Suprapubic skin (tissue), 4 donors: ENCODE measurements at places on chromosomes 5 and 9.
A peak's percentile ranks its signal among the peaks of the same experiment; 100 is the strongest.

GRCh38 chr5:10277773-10278630 lies 27.9 kb downstream of the CCT5 start:
- no peaks in the 10 kb centered on the region for H3K36me3 ChIP-seq
- DNase-seq: no peak
- no peaks in the 10 kb centered on the region for H3K27me3 ChIP-seq
- H3K27ac ChIP-seq: no peak overlapping the region

DNA sequence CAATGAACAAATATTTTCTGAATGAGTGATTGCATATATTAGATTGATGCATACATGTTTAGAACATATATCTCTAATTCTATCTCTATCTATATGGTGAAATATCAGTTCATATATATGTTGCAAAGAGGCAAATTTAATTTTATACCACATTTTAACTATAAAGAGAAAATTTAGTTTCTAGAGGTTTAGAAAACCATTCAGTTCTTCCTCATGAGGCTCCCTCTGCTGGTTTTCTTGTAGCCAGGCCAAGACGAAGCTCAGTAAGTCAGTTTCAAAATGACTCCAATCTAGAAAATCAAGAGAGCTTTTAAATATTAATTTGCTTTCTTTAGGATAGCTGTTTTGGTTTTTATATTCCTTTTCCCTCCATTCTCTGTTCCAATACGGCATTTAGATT lies 312.1 kb downstream of the TMEM232 start:
- H3K4me1 ChIP-seq: no peaks in the 10 kb centered on the region
- H3K27ac ChIP-seq: no peak overlapping the region
- no peaks in the 10 kb centered on the region for H3K36me3 ChIP-seq
- no peak for DNase-seq
- H3K4me3 ChIP-seq: no peak overlapping the region

DNA sequence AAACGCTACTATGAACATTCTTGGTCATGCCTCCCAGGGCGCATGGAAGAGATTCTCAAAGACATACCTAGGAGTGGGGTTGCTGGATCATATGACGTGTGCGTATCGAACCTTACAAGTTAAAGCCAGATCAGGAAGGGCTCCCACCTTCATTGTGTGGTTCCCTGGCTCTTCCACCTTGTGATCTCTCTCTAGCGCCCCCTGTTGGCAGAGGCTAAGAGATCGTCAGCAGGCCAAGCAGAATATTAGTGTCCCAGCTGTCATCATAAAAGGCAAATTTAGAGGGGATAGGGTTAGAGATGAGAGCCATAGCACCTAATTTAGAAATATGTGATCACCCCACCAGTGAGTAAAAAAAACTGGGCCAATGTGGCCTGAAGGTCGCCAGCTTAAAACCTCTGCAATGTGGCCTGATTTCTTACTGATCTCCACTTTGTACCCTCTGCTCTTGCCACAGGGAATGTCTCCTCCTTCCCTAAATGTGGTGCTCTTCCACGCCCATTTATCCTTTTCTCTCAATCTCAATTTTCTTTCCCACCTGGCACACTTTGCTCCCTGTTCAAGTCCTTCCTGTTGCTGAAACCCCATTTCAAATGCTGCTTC lies 91.7 kb upstream of the SHB start:
- DNase-seq: no peak
- H3K4me3 ChIP-seq: no peak overlapping the region
- H3K36me3 ChIP-seq: no peaks in the 10 kb centered on the region

DNA sequence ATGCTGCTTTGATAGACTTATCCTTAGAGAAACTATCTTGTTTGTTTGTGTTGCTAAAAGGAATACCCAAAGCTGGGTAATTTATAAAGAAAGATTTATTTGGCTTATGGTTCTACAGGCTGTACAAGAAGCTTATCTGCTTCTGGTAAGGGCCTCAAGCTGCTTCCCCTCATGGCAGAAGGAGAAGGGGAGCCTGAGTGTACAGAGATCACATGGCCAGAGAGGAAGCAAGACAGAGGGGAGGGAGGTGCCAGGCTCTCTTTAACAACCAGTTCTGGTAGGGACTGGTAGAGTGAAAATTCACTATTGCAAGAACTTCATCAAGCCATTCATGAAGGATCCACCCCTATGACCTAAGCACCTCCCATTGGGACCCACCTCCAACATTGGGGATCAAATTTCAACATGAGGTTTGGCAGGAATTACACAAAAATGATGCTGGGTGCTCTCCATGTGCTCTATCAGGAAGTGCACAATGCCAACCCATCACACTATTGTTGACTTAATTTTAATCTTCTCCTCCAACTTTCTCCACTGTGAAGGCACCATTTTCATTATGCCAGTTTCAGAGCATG lies 115.1 kb upstream of the SHB start:
- H3K36me3 ChIP-seq: no peaks in the 10 kb centered on the region
- no peak overlapping the region for H3K27ac ChIP-seq

- H3K36me3 ChIP-seq: no peaks in the 10 kb centered on the region
- no peak overlapping the region for H3K27ac ChIP-seq
- no peaks in the 10 kb centered on the region for H3K27me3 ChIP-seq
- no peak for DNase-seq
Observed at GRCh38 chr9:27851858-27852257, 278.6 kb upstream of the C9orf72 start.

GRCh38 chr9:135877791-135878527 lies 29.4 kb downstream of the CAMSAP1 start:
- no peak overlapping the region for H3K4me3 ChIP-seq
- peaks cover 12% of the 10 kb centered on the region for H3K36me3 ChIP-seq
- no peak for DNase-seq

GRCh38 chr9:35962126-35962906 lies 4.4 kb upstream of the OR2S2 start:
- peaks cover 9% of the 10 kb centered on the region for H3K27me3 ChIP-seq
- H3K4me1 ChIP-seq: no peaks in the 10 kb centered on the region
- H3K36me3 ChIP-seq: no peaks in the 10 kb centered on the region
- no peak overlapping the region for H3K4me3 ChIP-seq
- no peak overlapping the region for H3K27ac ChIP-seq

DNA sequence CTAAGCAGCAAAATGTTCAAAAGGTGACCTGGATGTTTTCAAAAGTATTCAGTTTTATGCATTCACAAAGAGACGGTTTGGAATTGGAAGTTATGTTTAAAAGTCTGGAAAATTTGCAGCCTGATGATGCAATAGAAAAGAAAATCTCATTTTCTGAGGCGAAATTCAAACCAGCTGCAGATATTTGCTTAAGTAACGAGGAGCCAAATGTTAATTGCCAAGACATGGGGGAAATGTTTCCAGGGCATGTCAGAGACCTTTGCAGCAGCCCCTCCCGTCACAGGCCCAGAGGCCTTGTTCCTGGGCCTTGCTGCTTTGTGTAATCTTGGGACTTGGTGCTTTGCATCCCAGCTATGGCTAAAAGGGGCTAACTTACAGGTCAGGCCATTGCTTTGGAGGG lies 228.2 kb downstream of the MAN2A1 start:
- no peaks in the 10 kb centered on the region for H3K4me1 ChIP-seq
- H3K4me3 ChIP-seq: no peak overlapping the region
- no peaks in the 10 kb centered on the region for H3K27me3 ChIP-seq

DNA sequence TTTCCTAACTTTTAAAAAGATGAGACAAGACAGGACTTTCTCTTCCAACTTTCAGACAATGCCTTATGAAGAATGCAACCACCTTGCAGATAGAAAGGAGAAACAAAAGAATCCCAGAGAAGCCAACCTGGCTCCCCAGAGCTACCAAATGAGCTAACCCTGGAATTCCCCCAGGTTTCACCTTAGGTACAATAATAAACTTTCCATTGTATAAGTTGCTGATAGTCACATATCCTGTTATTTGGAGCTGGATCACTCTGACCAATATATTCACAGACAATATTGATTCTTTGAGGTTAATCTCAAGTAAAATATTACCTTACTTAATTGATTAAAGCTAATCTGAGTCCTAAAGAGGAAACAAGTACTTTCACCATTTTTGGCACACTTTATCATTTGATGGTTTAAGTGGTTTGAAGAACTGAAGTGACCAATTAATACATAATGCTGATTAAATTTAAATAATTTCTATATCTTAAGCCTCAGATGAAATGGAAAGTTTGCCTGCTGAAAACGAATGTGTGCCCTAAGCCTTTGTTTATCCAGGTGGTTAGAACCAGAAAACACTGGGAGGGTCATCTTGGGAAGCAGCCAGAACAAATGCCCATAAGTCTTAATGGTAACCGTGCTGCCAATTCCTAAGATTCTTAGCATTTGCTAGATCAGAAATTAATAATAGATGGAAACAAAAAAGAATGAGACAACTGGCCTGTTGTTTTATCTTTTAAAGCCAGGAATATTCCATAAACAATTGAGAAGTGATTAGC lies 159.6 kb upstream of the SLC12A2 start:
- no peak overlapping the region for H3K27ac ChIP-seq
- no peaks in the 10 kb centered on the region for H3K4me1 ChIP-seq
- H3K4me3 ChIP-seq: no peak overlapping the region
- H3K36me3 ChIP-seq: no peaks in the 10 kb centered on the region
- H3K27me3 ChIP-seq: no peaks in the 10 kb centered on the region
- DNase-seq: no peak

- no peaks in the 10 kb centered on the region for H3K36me3 ChIP-seq
- DNase-seq: no peak
- no peak overlapping the region for H3K27ac ChIP-seq
Observed at GRCh38 chr5:168372356-168372946, 81.0 kb downstream of the WWC1 start.

- H3K27ac ChIP-seq: no peak overlapping the region
- no peak for DNase-seq
- no peaks in the 10 kb centered on the region for H3K4me1 ChIP-seq
- H3K36me3 ChIP-seq: no peaks in the 10 kb centered on the region
- H3K4me3 ChIP-seq: no peak overlapping the region
Observed at GRCh38 chr9:37336150-37336549, 86.3 kb upstream of the GRHPR start.

- peak overlapping the region; percentile 11 for H3K4me3 ChIP-seq
- H3K27ac ChIP-seq: peak overlapping the region; percentile 15
- peaks cover 19% of the 10 kb centered on the region for H3K36me3 ChIP-seq
- no peak for DNase-seq
- H3K27me3 ChIP-seq: no peaks in the 10 kb centered on the region
Observed at GRCh38 chr9:134056483-134057306, 11.1 kb downstream of the BRD3 start.

DNA sequence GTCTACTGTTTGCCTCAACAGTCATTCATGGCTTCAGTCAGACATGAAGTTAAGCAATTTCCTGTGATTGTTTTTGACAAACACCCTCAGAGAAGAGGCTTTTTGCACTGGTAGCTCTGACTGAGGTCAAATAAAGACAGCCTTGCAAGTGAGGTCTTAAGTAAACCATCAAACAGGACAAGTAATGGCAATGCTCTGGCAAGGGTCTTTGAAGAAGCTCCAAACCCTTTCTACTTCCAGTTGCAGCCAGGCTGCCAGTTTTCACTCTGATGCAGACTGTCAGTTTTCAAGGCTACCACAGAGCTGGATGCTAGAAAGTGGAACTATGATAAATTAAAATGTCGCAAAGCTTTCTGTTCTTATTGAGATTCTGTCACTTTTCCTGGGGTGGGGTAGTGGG lies 421.5 kb upstream of the PTGER4 start:
- no peak overlapping the region for H3K27ac ChIP-seq
- H3K36me3 ChIP-seq: no peaks in the 10 kb centered on the region
- no peak overlapping the region for H3K4me3 ChIP-seq
- H3K4me1 ChIP-seq: no peaks in the 10 kb centered on the region

DNA sequence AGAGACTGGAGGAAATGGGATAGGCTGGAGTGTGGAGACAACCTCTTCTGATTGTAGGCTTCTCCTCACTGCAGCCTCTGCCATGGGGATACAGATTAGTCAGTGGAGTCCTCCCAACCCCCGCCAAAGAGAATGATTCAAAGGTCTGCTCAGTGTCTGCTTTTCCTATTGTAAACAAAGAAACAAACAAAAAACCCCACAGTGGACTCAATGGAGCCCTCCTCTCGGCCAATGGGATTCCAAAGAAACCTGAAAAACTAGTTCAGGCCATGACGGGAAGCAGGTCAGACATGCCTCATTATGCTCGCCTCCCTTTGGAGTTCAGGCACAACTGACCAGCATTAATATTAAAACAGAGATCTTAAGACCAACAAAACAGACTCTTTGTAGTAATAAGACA lies 85.8 kb downstream of the SEC61B start:
- H3K4me3 ChIP-seq: no peak overlapping the region
- no peak overlapping the region for H3K27ac ChIP-seq
- no peaks in the 10 kb centered on the region for H3K4me1 ChIP-seq
- no peaks in the 10 kb centered on the region for H3K36me3 ChIP-seq

- no peaks in the 10 kb centered on the region for H3K36me3 ChIP-seq
- H3K4me3 ChIP-seq: no peak overlapping the region
- H3K4me1 ChIP-seq: peaks cover 22% of the 10 kb centered on the region
- peak overlapping the region; percentile 48 for H3K27ac ChIP-seq
- DNase-seq: no peak
Observed at GRCh38 chr5:65037831-65038815, 269.4 kb downstream of the CWC27 start.

- H3K27me3 ChIP-seq: no peaks in the 10 kb centered on the region
- no peak overlapping the region for H3K4me3 ChIP-seq
- DNase-seq: no peak
Observed at GRCh38 chr5:84242286-84242685, 142.4 kb downstream of the EDIL3 start.

DNA sequence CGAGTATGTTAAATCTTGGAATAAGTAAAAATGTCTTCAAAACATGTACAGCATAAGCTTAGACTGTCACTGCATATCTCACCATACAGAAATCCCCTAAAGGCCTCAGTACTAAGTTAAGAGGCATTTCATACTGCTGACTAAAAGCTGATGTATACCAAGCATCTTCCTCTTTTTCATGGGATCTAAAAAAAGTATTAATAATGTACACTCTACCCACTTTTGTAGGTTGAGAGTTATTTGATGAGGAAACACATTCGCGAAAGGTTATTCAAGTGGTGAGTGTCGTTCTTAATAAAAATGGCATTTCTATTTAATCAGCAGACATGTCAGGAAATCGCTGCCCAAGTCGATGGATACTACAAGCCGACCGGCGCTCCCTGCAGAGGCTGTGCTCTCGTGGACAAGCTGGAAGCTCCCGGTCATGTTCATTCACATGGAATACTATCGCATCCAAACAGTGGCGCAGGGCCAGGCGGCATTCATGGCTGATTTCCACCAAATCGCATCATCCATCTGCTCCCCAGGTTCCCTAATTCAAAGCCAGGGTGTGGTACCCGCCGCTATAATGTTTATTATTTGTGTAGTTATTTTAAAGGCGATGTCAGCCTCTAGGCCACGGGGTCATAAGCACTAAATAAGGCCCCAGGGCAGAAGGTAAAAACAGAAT lies 724 bp downstream of the SGTB start:
- H3K36me3 ChIP-seq: no peaks in the 10 kb centered on the region
- peak overlapping the region; percentile 75 for H3K27ac ChIP-seq
- H3K27me3 ChIP-seq: no peaks in the 10 kb centered on the region
- peak overlapping the region; percentile 91 for H3K4me3 ChIP-seq

DNA sequence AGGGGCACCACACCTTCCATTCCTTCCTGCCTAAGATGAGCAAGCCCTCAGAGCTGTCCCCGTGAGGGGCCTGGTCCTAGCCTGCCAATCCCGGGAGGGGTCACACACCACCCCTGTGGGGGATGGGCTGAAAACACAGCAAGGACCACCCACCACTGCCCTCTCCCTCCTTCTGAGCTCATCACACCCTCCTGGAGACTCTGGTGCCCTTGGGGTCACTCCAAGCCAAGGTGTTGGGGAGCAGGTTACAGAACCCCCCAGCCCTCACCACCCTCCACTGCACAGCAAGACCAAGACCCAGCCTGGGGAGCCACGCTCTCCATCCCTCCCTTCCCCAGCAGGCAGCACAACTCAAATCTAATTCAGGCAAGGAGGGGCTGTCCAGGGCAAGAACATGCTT lies 60.5 kb upstream of the PPP1R26 start:
- H3K27ac ChIP-seq: no peak overlapping the region
- no peak overlapping the region for H3K4me3 ChIP-seq
- H3K27me3 ChIP-seq: peaks cover 9% of the 10 kb centered on the region
- no peaks in the 10 kb centered on the region for H3K36me3 ChIP-seq
